Amniotic stem cell (primary cell): ENCODE measurements at places on chromosomes 5 and 9.
A peak's percentile ranks its signal among the peaks of the same experiment; 100 is the strongest.

DNA sequence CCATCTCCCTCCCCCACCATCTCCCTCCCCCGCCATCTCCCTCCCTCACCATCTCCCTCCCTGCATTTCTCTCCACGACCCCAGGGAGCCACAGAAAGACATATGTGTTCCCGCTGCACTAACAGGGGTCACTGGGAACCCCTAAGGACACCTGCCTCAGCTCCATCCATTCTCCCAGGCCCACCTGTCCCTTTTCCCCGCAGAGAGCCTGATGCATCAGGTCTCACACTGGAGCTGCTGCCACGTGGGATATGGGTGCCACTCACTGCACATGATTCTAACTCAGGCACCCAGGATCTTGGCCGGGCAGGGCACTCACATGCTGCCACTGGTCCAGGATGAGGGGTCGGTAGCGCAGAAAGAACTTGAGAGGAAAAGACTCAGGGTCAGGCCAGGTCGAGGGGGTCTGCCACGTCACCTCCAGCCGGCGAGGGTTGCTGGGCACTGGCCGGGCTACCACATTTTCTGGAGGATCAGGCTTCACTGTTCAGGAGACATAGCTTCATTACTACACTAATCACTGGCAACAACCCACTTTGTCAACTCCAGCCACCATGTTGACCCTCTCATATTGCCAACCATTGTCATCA lies 33.2 kb upstream of the ENHO start:
- DNase-seq: no peak

DNA sequence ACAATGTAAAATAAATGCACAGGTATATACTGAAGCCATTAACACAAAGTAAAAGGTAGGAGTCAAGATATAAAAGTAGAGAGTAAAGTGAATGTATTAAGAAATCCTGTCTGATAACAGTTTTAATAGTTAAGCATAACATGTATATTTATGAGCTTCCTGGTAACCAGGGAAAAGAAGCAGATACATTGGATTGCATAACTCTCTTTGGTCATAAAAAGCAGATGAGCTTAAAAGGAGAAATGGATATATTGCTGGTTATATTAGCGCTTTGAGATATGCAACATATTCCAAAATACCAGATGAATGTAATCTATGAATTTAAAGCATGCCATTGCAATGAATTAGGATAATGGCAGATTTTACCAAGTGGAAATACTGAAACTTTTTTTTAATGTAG lies 6.2 kb upstream of the TNFSF8 start:
- no peak for DNase-seq

DNA sequence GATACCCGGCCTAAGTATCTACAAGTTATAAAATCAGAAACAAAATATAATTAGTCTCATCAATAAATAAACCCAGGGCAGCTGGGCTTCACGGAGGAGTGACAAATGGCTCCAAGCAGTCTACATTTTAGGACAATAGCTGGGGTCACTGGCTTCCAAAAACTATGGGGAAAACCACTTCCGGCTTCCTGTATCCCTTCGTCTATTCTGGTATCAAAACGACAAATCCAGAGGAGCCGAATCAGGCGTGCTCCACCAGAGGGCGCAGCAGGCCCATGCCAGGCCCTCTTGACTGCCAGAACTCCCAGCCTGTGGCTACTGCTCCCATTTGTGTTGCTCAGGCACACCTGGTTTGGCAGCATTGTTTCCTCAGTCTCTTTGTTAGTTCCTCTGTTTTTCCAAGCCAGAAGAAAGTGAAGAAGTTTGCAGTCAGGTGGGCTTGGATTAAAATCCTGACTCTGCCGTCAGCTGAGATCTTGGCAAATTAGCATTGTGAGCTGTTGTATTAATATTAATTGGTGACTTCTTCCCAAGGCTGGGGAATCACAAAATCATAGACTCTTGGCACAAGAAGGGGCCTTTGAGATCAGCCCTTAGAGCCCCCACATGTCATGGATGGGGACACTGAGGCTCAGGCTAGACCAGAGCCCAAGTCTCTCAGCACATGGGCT lies 11.6 kb upstream of the RAB14 start:
- DNase-seq: peak; percentile 54

- DNase-seq: no peak
These were observed 7.5 kb downstream of the GABRB2 start for GRCh38 chr5:161539016-161539415.

- no peak for DNase-seq
These were observed 541 bp upstream of the TBCA start for GRCh38 chr5:77776554-77777206.

- DNase-seq: no peak
These were observed 34.6 kb upstream of the CCL21 start for GRCh38 chr9:34744295-34745221.

- DNase-seq: no peak
These were observed 41.3 kb upstream of the CDH18 start for GRCh38 chr5:20029266-20029665.
